ENCODE measurements at places on chromosomes 13 and 19.

- no peak for DNase-seq
Observed at GRCh38 chr19:49155820-49156346, 687 bp upstream of the HRC start.

DNA sequence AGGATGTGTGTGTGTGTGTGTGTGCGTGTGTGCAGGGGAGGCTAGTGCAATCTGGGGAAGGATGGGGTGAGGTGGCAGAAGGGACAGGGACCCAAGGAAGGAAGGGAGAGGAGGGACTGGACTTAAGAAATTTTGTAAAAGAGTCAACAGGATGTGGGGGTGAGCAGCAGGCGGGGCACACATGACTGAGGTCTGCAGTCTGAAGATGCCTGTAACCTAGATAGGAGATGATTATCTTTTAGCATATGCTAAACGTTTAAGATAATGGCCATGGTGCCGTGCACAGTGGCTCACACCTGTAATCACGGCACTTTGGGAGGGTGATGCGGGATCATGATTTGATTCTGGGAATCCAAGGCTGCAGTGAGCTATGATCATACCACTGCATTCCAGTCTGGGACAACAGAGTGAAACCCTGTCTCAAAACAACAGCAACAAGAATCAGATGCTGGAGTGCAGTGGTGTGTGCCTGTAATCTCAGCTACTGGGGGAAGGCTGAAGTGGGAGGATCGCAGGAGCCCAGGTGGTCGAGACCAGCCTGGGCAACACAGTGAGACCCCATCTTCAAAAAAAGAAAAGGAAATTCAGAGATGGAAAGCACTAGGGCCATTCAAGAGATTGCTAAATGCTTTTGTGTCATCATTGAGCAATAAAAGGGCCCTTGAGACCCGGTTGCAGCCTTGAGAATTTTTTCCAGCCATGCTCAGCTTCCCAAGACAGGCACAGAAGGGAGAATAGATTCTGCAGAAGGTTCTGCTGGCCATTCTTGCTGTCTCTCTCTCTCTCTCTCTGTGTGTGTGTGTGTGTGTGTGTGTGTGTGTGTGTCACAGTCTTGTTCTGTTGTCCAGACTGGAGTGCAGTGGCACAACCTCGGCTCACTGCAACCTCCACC, 3.8 kb upstream of the ZNF414 start:
- DNase-seq: peak; percentile 34

DNA sequence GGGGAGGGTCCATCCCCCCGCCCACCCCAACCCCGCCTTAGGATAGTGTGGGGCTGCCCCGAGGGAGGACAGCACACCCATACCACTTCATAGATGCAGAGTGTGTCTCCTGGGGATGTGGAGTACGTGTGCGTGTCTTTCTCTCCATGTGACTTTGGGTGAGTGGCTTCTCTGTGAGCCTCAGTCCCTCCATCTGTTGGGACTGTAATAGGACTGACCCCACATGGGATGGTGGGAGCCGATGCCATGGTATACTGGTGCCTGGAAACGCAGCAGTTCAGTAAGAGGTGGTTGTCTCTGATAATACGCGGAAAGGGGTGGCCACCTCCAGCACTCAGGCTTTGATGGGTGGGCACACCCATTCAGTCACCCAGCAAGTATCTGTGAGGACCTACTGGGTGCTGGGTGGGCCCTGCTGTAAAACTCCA, 816 bp upstream of the PRKD2 start:
- DNase-seq: no peak

- no peak for DNase-seq
Observed at GRCh38 chr19:40255619-40256166, 29.2 kb upstream of the CCNP start.

DNA sequence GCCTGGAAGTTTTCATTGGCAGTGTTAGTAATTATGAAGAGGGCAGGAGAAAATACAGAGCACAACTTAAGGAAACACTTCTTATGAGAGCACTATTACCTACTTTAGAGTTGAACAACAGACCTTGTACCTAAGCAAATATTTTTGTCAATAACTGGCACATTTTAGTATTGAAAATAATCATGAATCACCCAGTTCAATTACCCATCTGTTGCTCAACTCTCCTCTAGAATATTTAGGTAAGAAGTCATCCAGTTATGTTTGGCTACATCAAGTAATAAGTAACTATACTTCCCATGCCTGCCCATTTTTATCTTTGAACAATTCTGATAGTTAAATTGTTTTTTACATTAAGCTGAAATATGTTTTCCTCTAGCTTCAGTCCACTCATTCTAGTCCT, 893.4 kb downstream of the DIAPH3 start:
- no peak for DNase-seq

- no peak for DNase-seq
Observed at GRCh38 chr19:17530586-17530985, 19.1 kb downstream of the PGLS start.

- no peak for DNase-seq
Observed at GRCh38 chr13:34578471-34578870, 363.6 kb upstream of the NBEA start.

DNA sequence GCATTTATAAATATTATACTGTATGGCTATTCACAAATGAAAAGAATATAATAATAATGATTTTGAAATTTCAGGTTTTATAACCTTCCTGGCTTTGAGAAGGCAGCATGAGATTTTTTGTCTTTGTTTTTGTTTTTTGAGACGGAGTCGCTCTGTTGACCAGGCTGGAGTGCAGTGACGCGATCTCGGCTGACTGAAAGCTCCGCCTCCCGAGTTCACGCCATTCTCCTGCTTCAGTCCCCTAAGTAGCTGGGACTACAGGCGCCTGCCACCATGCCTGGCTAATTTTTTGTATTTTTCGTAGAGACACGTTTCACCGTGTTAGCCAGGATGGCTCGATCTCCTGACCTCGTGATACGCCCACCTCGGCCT, 64.1 kb downstream of the ZNF429 start:
- DNase-seq: peak; percentile 49

GRCh38 chr13:37806666-37807065, 62.9 kb downstream of the TRPC4 start:
- no peak for DNase-seq

DNA sequence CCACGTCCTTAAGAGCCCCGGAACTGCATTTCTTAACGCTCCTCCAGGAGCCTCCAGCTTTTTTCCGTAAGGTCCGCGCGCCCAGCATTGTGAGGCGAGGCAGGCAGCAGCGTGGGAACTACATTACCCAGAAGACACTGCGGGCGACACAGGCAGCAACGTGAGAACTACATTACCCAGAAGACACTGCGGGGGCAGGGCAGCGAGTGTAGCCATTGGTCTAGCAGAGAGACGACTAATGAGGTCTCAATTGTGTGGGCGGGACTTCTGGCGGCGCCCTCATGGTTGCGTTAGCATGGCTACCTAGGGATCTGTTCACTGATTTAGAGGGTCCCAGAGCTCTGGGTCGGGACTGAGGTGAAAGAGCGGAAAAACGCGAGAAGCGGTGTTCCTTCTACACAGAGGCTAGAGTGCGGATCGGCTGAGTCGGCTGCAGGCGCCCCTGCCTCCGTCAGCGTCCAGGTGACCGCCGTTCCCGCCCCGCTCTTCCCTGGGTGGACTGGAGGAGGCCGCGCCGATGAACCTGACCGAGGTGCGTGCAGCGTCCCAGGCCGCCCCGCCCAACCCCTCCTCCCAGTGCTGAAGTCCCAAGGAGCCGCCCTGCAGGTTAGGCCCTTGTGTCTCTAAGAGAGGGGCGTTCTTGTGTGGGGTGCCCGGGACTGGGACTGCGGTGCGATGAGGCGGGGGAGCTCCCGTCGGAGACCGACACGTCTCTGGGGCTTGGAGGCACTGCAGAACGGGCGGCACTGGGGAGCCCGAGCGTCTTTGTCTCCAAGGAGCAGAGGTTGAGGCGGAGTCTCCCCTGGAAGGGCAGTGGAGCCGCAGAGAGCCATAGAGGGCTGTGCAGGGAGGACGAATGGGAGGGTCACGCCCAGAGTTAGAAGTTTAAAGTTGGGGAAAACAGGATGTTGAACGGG, at the start of gene ZNF749:
TSS of gene ZNF749 (plus strand) at position 264 of the 917 bp plus-strand sequence. CDS start at position 518, 254 bp downstream.
- peak; percentile 94 for DNase-seq

DNA sequence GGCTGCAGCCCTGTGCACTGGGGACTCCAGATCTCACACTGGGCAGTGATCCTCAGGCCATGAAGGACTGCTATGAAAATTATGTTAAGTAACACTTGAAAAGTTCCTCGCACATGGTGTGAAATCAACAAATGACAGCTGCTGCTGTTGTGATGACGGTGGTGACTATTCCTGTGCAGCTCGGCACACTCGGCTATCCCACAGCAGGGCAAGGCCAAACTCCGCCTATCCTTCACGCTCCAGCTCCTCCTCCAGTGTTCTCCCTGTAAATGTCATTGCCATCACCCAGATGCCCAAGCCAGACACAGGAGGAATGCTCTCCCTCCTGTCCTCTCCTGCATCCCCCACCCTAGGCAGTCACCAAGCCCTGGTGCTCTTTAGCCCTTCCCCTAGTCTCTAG, 31.3 kb downstream of the GRIK5 start:
- no peak for DNase-seq

GRCh38 chr13:108943842-108944241, 314.4 kb downstream of the MYO16 start:
- no peak for DNase-seq

DNA sequence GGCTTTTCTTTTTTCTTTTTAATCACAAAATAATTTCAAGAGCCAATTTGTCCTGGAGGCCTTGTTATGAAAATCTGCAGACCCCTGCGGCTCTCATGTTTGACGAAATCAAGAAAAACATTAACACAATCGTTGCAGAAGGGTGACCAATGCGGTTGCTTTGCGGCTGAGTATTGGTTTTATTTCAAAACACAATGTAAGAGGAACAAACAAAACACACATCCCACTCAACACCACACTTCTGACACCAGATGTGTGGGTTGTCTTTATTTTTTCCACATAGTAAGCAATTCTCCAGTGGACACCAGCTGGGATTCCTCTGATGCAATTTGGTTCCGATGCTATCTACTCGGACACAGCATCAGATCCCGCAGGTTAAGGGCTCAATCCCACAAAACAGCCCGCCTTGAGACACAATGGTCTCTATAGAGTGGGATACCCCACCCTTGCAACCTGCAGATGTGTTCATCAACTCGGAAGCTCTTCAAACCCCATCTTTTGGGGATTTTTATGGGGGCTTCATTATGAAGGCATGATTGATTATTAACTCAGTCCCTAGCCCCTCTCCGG, 21.9 kb upstream of the CCDC124 start:
- DNase-seq: no peak

DNA sequence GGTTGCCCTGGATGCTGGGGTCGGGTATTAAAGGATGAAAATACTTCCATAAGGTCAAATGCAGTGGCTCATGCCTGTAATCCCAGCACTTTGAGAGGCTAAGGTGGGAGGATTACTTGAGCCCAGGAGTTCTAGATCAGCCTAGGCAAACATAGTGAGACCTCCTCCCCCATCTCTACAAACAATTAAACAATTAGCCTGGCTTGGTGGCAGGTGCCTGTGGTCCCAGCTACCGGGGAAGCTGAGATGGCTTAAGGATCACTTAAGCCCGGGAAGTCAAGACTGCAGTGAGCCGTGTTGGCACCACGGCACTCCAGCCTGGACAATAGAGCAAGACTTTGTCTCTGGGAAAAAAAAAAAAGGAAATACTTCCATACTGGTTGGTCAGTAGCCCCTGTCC, 1.5 kb downstream of the KLK11 start:
- DNase-seq: no peak

DNA sequence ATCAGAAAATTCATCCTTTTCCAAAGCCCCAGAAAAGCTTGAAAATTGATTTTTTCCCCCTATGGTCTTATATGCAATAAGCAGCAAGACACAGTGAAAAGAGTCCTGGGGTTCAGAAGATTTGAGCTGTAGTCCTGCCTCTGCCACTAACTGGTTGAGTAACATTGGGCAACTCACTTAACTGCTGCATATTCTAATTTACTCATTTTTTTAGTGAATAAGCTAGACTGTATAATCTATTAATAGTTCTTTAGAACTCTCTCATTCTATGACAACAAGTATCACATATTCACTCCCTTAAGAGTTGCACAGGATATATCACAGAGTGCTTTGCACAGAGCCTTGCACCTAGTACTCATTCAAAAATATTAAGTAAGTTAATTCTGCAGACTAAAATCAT, 110.8 kb downstream of the STOML3 start:
- DNase-seq: no peak

DNA sequence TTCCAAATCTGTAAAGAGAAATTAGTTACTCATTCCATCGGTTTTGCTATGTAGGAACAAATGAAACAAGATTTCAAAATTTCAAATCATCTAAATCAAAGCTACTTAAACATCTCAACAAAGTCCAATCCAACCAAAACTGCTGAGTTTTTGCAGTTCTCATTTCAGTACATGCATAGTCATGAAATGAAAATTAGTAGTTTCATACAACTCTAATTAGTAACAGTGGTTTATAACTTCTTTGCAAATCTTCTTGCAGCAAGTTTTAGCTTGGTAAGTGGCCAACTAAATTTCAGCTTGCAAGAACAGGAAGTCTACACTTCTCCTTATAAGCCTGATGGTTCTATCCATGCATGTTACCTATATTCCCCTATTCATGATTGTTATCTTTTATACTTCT, 75.6 kb downstream of the SPRY2 start:
- no peak for DNase-seq

DNA sequence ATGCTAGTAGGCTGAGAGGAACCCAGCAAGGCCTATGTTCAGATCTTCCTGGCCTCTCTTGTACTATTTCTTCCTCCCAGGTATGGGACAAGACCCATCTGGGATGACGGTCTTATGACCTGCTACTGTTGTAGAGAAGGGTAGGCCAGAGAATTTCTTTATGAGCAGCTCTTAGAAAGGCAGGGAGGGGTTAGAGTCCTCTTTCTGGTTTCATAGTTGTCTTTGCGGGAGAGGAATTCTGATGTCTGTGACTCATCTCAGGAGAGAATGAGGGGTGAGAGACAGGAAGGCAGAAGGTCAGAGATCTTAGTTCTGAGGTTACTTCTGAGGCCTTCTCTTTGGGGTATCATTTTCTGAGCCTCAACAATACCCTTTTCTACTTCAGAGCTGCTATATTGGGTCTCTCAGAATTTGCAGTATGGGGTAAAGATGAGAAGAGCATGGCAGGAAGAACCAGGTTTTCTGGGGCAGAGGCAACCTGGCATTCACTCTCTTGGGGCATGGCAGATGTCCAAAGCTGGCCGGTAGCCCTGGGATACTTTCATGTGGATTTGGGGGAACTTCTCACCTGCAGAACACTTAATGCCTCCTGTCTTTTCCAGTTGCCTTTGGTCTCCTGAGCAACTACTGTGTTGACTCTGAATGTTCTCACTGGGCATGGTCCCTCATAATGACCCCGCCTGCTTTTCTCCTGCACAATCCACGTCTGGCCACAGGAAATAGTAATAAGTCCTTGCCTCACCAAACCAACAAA, 154.4 kb downstream of the GGACT start:
- no peak for DNase-seq

DNA sequence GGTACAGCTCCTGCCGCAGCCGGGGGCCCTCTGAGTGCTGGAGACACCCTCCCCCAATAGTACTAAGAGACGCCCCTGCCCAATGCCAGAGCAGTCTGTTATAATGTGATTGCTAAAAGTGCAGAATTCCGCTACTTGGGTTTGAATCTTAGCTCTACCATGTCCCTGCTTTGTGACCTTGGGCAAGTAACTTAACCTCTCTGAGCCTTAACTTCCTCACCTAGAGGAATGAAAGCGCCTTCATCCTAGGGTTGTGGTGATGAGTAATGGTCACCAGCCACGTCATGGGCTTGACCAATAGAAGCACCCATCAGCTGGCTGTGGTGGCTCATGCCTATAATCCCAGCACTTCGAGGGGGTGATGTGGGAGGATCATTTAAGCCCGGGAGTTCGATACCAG, 6.5 kb downstream of the PLEKHG2 start:
- no peak for DNase-seq

GRCh38 chr13:112968910-112969691, at the start of gene MCF2L:
Gene MCF2L, plus strand, starts transcription at chr13:112969214. Its CDS starts 166 bp downstream, at chr13:112969380.
- peak; percentile 51 for DNase-seq

- DNase-seq: no peak
Observed at GRCh38 chr13:49814551-49815270, 22.2 kb upstream of the KPNA3 start.

All from activated CD4-positive, alpha-beta T cell treated with anti-CD3 and anti-CD28 coated beads for 1 hour (primary cell).